Suppressor macrophage treated with lipopolysaccharide for 1 hour (primary cell): ENCODE measurements at places on chromosomes 11 and 22.
A peak's percentile ranks its signal among the peaks of the same experiment; 100 is the strongest.

DNA sequence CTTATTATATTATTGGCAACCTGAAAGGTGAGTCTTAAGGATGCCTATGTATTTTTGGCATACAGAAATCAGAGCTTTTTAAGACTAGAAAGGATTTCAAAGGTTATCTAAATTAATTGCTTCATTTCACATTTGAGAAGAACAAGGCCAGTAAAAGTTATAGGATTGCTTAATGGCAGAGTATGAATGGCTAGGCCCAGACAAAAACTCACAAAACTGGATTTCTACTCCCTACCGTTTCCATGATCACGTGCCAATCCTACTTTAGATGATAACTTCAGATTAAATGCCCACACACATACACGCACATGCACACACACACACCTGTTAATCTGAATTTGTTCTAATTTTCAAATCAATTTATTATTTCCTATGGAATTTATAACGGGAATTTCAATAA is 1.8 kb upstream of the PDE3B start:
- no peak for DNase-seq

GRCh38 chr11:119509969-119510401 is 87.0 kb upstream of the THY1 start:
- DNase-seq: peak; percentile 93

- no peak for DNase-seq
Observed at GRCh38 chr11:128544471-128545051, 42.8 kb downstream of the ETS1 start.

DNA sequence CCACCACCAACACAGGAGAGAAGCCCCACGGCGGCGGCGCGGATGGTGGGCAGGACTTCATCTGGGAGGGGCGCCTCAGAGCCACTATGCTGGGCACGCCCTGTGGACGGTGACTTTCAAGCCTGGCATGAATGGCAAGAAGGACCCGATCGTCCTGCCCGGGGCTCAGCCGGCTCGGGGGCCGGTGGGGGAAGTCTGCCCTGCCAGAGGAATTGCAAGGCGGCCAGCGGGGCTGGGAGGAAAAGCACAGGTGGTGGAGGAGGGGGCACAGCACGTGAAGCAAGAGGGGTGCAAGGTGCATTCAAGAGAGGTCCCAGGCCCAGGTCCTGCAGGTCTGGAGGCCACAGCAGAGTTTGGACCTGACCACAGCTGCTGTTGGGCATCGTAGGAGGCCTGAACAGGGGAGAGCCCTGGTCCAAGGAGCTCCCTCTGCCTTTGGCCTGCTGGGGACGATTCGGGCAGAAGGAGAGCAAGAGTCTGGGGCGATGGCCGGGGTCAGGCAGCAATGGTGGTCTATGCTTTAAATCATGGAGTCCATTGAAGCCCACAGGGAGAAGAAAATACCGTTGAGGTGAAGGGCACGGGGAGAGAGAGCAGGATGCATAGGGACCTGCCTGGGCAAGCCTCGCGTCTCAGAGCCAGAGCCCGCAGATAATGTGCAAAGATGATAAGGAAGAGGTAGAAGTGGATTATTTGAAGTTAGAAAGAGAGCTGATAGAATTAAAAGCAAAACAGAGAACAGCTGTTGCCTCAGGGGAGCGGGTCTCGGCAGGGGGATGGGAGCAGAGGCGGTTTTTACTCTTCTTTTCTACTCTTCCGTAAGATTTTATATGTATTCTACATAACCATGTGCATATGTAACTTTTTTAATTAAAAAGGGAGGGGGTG is 82.6 kb upstream of the SHISAL1 start:
- DNase-seq: no peak

GRCh38 chr11:124762105-124762623 is at the start of gene ESAM:
TSS of gene ESAM (minus strand) at chr11:124762290. CDS start at chr11:124762154, 136 bp downstream.
- DNase-seq: peak; percentile 68

DNA sequence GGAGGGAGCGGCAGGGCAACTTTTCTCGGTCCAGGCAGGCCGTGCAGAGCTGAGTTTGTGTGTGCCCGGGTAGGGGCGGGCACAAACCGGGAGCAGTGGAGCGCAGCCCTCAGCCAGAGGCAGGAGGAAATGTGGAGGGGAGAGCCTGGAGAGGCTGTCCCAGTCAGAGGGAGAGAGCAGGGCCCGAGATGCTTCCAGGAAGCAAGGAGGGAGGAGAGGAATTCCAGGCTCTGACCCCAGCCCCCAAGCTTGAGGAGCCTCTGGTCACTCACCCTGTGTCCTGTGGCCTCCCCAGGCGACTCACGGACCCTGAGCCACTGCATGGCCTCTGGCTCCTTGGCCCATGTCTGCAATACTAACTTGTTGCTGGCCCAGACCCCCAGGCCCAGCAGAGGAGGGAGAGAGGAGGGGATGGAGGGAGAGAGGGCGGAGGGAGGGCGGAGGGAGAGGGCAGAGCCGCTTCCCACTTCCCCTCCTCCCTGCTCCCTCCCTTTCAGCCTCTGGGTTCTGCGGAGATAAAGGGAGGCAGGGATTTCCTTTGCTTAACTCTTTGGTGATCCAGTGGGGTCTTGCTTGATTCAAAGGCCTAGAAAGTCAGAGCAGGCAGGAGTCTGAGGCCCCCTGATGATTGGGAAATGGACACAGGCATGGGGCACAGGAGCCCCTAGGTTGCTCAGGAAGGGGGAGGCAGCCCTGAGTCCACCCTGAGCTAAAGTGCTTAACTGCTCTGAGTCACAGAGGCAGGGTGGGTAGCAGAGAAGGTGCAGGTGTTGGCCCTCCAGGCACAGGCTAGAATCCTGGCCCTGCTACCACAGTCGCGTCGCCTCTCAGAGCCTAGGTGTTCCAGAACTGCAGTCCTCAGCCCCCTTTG is at the start of gene C1QTNF6:
TSS of gene C1QTNF6 (minus strand) at position 357 of the 871 bp plus-strand sequence. CDS start at position 323, 34 bp downstream.
- DNase-seq: no peak

DNA sequence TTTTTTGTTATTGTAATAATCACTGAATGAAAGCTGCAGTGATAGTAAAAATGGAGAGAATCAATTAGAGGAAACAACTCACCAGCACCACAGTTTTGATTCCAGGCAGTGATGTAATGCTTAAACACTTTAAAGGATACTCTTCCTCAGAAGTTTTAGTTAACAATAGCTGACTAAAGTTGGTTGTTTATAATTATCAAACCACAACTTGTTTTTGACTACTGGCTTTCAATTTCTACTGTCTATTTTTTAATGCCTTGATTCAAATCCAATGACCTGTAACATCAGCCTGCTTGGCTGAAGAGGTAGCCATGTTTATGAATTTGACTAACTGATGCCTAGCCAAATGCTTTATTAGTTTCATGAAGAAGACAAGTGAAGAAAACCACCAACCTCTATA is 18.2 kb upstream of the CASP12 start:
- DNase-seq: no peak

- DNase-seq: no peak
Observed at GRCh38 chr11:10646005-10646404, 47.5 kb downstream of the IRAG1 start.

- DNase-seq: no peak
Observed at GRCh38 chr22:19181786-19182471, 3.4 kb upstream of the SLC25A1 start.
